ENCODE measurements at places on chromosomes 6 and 20.
A peak's percentile ranks its signal among the peaks of the same experiment; 100 is the strongest.

DNA sequence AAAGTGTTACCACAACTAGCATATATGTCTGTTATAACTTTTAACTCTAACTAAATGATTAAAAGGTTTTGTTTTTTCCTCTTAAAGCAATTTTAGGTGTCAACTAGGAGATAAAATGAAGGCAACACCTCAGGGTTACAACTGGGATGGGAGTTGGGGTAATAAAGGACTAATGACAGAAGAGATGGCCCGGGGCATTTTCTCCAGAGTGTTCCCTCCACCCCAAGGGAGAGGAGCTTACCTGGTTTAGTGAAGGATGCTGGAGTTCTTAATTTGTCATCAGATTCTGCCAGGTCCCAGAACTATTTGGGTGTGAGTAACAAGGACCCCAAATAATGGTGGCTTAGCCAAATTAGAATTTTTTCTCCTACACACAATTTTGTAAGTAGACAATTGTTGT is 260.3 kb downstream of the CD109 start:
- DNase-seq = no peak

DNA sequence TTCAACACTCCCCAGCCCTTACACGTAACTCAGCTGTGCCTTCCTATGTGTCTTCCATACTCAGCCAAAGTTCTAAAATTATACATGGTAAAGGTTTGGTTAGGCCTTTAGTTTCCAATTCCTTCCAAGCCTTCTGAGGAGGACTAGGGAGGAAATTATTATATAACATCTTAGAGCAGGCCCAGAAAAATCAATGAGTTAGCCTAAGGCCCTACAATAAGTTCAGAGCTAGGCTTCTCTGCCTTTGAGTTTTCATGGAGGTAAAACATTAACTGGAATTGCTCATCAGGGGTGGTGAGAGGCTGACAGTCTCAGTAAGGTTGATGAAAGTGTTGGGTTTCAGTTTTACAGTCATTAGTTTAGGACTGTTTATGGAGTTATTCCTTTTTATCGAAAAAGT is 286.0 kb downstream of the ADGB start:
- no peak for DNase-seq

DNA sequence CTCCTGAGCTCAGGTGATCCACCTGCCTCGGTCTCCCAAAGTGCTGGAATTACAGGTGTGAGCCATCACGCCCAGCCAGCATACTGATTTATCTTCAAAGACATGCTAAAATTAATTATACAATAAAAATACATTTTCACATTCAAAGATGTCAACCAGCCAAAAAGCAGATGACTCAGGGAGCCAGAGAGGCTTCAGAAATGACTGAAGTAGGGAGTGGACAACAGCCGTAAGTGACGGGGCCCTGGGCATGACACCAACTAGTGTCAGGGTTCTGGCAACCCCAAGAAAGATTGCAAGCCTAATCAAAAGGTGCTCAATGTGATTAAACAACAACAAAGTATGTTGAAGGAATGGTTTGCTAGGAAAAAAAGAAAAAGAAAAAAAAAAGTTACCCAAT is 28.4 kb downstream of the GPLD1 start:
- DNase-seq = no peak

DNA sequence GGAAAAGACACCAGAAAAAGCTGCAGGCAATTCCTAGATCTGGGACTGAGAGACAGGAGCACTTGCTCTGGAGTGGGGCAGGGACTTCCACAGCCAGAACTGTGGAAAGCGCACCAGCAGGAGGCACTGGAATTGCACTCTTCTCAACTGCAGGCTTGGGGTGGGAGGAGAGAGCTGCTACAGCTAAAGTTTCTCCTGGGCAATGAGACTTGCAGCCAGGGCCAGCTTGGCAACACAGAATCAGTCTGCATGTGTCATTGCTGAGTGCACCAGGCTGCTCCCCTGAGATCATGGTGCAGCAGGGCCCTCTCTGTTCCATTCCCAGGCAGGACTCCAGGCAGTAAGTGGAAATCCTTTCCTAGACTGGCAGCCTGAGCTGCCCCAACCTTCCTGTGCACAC is 145.8 kb downstream of the INSM1 start:
- no peak for DNase-seq

DNA sequence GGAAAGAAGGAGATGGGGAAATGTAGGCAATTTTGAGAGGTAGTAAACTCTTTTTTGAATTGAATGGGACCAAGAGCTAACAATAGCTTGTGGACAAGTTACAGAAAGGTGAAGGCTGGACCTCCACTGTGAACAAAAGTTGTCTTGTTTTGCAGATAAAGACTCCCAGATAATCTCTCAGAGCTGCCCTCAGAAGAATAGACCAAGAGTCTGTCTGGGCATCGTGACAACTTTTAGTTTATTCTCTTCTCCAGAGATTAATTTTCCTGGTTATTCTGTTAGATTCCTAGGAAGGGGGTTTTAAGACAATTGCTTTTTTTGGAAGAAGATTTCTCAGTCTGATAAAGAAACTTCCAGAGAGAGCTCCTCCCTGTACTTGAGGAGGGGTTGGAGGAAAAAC is 161.9 kb downstream of the COL19A1 start:
- DNase-seq = no peak

DNA sequence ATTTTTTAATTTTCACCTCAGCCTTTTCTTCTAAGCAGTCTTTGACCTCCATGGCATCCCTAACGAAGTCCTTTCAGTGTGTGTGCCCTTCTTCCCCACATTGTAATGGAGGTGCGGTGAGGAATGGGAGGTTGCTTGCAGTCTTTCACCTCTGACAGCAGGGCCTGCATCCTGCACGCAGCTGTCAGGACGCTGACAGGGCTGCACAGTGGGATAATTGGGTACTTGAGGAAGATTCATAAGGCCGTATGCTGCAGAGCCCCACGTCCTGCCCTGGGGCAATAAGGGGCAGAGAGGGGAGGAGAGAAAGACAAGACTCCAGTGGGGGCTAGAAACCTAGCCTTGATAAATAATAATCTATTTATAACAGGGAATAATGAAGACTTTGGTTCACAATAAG is 184.7 kb downstream of the SAMD5 start:
- DNase-seq = peak; percentile 59

DNA sequence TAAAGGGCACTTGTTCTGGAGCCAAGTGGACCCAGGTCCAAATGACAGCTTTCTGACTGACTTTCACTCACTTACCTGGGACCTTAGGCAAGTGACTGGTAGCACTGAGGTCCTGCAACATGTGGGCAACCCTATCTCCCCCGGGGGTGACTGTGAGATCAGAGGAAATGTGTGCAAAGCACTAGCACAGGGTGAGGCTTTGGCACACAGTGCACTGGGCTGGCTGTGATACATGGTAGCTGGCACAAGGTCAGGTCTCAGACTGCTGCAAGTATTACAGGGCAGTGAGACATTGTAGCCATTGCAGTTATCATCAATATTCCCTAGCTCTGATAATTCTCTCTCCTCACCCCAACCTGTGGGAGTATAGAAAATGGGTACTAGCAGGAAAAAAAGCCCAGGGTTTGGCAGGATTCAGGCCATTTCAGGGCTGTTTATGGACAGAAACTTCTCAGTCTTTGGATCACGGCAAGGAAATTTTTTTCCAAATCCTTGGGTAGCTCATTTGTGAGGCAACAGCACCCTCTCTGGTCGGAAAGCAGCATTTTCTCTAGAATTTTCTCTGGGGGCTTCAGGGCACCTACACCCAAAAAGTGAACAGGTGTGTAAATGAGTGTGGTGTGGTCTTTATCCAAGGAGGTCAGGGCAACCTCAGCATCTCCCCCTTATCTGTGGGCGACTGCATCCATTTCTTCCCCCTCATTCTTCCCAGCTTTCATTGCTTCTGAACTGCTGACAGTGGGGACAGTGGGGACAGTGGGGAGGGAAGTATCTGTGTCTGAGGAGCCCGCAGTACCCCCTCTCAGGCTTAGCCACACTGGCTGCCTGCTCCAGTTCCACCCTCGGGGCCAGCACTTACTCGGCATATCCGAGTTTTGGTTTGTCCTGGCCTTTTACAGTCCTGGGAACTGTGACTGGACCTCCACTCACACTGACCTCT is 148.7 kb upstream of the PHACTR3 start:
- DNase-seq = peak; percentile 75

DNA sequence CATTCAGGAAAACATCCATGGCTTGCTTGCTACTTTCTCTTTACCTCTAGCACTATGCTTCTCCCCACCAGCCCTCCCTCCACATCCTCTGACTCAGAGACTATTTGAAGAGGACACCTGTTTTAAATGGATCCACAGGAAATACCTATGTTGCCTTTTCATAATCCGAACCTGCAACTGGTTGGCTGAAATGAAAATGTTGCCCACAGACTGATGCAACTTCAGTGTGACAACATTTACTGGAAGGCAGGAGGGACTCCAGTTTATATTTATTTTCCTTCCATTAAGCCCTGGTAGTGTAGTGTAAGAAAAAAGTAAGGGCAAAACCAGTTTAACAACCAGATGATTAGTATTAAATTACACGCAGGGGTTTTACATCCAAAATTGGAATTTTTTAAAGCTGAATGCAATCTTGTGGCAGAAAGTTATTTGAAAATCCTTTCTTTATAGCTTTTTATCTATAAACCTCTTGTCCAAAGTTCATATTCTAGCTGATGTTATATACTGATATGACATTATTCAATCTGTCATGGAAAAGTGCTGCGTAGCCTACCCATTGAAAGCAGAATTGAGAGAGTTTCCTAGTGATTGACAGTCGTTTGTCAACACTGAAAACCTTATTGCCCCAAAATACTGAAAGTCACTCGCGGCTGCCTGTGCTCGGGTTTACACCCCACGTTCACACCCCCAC is 881 bp upstream of the AIG1 start:
- no peak for DNase-seq

DNA sequence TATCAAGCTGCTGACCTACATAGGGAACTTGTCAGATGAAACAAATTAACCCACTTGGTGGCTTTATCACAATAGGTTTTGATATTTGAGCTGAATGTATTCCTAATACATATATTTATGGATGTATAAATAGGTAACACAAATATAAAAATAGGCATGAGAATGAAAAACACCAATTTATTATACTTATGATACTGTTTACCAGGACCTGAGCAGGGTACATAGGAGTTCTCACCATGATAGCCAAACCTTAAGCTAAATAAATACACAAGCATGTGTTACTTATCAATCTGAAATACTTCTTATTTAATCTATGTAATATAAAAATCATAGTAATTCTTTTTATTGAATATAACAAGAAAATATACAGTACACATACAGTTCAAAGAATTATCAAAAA is 25.0 kb downstream of the ASCC3 start:
- no peak for DNase-seq

- DNase-seq = peak; percentile 24
Observed at GRCh38 chr20:47125758-47126591, 230.5 kb downstream of the ZMYND8 start.

All from NCI-H2227 treated with DMSO at 0.1 percent for 48 hours (cell line).